ENCODE measurements at places on chromosomes 7 and 10. TPM values are rescaled to one million over a fixed set of nuclear protein-coding genes. Genes with fewer than 3 reads are reported as not detected.

DDIT4 gene
- polyA plus RNA-seq = 152 TPM

LRMDA gene
- 0.12 TPM for polyA plus RNA-seq

C10orf67 gene
- 0.10 TPM for polyA plus RNA-seq

DEPP1 gene
- 11.9 TPM for polyA plus RNA-seq

SCIN gene
- polyA plus RNA-seq = 0.17 TPM

GPR26 gene
- polyA plus RNA-seq = 0.01 TPM

TMEM26 gene
- 1.3 TPM for polyA plus RNA-seq

EPO gene
- not detected for polyA plus RNA-seq

FKBP9 gene
- 248 TPM for polyA plus RNA-seq

PLAU gene
- polyA plus RNA-seq = 37.2 TPM

ZPBP gene
- polyA plus RNA-seq = not detected

COMTD1 gene
- 3.3 TPM for polyA plus RNA-seq

ADRB1 gene
- not detected for polyA plus RNA-seq

TBXAS1 gene
- 0.16 TPM for polyA plus RNA-seq

OPTN gene
- 59.1 TPM for polyA plus RNA-seq

FLNC gene
- polyA plus RNA-seq = 58.6 TPM

CHAT gene
- polyA plus RNA-seq = not detected

YKT6 gene
- 132 TPM for polyA plus RNA-seq

EFCAB10 gene
- polyA plus RNA-seq = not detected

ELOVL3 gene
- 0.34 TPM for polyA plus RNA-seq

LIPN gene
- polyA plus RNA-seq = not detected

GIMAP5 gene
- polyA plus RNA-seq = not detected

OGDH gene
- polyA plus RNA-seq = 32.0 TPM

GRM8 gene
- polyA plus RNA-seq = not detected

BAIAP2L1 gene
- 11.4 TPM for polyA plus RNA-seq

TMEM254 gene
- 35.5 TPM for polyA plus RNA-seq

ST7 gene
- 23.2 TPM for polyA plus RNA-seq

THNSL1 gene
- 0.78 TPM for polyA plus RNA-seq

HERPUD2 gene
- 53.0 TPM for polyA plus RNA-seq

RNF32 gene
- 0.93 TPM for polyA plus RNA-seq

EIF3B gene
- polyA plus RNA-seq = 106 TPM

AOAH gene
- not detected for polyA plus RNA-seq

BTBD16 gene
- polyA plus RNA-seq = not detected

GAD2 gene
- not detected for polyA plus RNA-seq

ADRA2A gene
- 0.25 TPM for polyA plus RNA-seq

IFIT1B gene
- polyA plus RNA-seq = not detected

CYP3A7 gene
- not detected for polyA plus RNA-seq

MCMBP gene
- 41.6 TPM for polyA plus RNA-seq

INMT gene
- polyA plus RNA-seq = 1.3 TPM

SORCS3 gene
- not detected for polyA plus RNA-seq

PLAC9 gene
- polyA plus RNA-seq = 19.3 TPM

MLXIPL gene
- polyA plus RNA-seq = not detected

NUDT13 gene
- polyA plus RNA-seq = 1.7 TPM

PIK3AP1 gene
- polyA plus RNA-seq = 0.04 TPM

CADPS2 gene
- 0.38 TPM for polyA plus RNA-seq

MACC1 gene
- polyA plus RNA-seq = not detected

GPR141 gene
- polyA plus RNA-seq = not detected
